ENCODE measurements at places on chromosomes 12 and 14.
A peak's percentile ranks its signal among the peaks of the same experiment; 100 is the strongest.

- peak; percentile 42 for DNase-seq
Measured at GRCh38 chr12:65823513-65824375, 539 bp upstream of the HMGA2 start.

DNA sequence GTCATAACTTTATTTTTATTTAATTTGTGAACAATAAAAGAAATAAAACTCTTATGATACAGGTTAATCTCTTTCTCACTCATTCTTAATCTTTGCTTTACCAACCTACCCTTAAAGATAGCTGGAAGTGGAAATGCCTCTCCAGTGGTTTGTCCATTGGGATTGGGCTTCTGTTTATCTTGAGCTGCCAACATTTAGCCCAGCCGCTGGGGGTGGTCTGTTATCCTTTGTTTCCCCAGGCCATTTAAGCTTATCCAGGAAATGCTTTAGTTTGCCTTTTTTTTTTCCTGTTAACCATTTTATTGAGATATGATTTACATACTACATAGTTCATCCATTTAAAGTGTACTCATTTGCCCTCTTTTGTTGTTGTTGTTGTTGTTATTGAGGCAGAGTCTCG lies 8.2 kb downstream of the TDG start:
- DNase-seq: no peak

- no peak for DNase-seq
Measured at GRCh38 chr14:78586681-78587080, 416.5 kb downstream of the NRXN3 start.

DNA sequence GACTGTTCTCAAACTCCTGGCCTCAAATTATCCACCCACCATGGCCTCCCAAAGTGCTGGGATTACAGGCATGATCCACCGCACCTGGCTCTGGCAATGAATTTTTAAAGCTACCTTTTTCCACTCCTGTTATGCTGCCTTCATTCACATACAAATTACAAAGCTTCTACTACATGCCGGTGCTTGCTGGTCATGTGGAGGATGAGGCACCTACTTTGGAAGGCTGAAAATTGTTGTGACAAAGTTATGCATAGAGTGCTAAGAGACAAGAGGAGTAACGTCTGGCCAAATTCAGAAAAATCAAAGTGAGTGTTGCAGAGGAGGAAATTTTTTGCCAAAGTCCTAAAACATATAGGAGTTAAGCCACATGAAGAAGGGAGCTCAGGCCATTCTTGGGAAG lies 191.7 kb upstream of the PPFIA2 start:
- DNase-seq: no peak

- DNase-seq: no peak
Measured at GRCh38 chr12:4775936-4776335, 55.7 kb downstream of the GALNT8 start.

DNA sequence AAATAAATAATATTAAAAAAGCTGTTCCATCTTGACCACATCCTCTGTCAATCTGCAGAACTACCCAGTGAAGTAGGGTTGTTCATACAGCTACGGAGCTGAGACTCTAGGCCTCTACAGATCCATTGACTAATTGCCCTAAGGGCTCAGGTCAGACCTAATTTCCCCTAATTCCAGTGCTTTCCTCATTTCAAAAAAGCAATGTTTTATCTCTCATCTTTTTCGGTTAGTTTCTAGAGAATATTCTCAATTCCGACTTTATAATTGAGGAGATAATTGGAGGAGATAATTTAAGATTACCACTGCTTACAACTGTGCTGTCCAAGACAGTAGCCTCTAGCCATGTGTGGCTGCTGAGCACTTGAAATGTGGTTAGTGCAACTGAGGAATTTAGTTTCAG lies 167.1 kb downstream of the KIF21A start:
- no peak for DNase-seq

- DNase-seq: no peak
Measured at GRCh38 chr14:97366400-97366799, 569.2 kb downstream of the VRK1 start.

- no peak for DNase-seq
Measured at GRCh38 chr12:53890081-53890480, 48.5 kb upstream of the HOXC13 start.

DNA sequence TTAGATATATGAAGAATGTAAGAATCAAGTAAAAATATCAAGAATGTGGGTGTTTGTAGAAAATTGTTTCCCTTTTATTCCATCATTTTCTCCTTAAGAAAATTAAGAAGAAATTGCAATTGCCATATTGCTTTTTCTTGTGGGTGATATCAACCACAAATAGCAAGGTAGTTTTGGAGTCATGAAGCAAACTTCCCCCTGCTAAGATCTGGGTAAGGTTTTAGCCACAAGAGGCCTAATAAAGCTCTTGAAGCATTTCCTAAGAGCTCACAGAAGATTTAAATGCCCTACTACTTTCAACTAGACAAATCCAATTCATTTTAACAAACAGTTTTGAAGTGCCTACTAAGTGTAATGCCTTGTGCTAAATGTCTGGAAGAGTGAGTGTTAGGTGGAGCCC lies 2.6 kb downstream of the GRIP1 start:
- no peak for DNase-seq

DNA sequence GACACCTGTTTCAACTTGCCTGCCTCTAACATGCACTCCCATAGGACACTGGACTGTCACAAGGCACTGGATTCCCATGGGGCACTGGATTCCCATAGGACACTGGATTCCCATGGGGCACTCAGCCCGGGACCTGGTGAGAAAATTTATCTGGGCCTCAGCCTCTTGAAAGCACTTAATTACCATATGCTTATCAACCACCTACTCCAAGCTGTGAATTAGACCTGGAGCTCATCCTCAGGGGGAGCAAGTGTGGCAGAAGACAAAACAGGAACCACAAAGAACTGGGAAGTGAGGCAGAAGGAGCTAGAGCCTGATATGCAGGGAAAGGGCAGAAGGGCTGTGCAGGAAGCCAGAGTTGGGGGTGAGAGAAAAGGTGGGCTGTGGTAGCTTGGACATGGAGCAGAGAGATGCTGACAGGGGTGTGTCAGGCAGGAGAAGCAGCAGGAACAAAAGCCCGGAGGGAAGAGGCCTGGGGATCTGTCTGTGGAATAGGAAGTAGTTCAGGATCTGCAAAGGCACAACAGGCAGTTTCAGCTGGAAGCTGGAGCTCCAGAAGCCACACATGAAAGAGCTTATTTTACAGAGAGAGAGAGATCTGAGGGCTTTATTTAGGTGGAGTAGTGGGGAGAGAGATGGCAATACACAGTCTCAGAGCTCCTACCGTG lies 3.1 kb downstream of the KRT82 start:
- no peak for DNase-seq

DNA sequence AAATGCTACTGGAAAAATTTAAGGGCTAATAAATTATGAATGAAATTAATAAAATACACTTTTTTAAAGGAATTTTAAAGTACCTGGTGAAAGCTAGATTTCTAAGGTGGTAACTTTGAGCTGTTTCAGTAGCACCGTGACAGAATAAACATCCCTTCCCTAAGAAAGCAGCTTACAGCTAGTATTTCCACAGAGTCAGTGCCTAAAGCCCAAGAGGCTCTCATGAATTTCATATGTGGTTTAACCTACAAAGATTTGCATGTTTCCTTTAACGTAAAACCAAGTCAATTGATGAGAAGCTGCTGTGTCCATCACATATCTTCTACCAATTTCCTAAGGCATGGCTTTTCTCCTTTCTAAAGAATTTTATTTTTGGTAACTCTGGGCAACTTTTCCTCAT lies 56.8 kb downstream of the IFNG start:
- no peak for DNase-seq

DNA sequence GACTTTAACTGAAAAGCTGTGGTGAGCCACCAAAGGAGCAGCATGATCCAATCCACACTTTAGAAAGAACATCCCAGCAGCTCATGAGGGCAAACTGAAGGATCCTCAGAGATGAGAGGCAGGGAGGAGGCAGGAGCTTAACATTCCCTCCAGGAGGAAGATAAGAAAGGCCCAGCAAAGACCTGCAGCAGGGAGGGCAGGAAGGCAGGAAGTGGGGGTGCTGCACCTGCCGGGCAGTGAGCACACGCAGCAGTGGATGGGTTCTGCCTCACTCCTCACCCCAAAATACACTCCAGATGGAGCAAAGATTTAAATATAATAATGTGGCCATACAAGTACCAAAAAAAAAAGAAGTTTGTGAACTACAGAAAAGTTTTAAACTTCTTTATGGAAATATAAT lies 48.4 kb downstream of the GCH1 start:
- DNase-seq: no peak

- DNase-seq: no peak
Measured at GRCh38 chr12:125259178-125259867, 194.1 kb downstream of the AACS start.

- DNase-seq: no peak
Measured at GRCh38 chr12:29253906-29254625, 105.0 kb downstream of the FAR2 start.

DNA sequence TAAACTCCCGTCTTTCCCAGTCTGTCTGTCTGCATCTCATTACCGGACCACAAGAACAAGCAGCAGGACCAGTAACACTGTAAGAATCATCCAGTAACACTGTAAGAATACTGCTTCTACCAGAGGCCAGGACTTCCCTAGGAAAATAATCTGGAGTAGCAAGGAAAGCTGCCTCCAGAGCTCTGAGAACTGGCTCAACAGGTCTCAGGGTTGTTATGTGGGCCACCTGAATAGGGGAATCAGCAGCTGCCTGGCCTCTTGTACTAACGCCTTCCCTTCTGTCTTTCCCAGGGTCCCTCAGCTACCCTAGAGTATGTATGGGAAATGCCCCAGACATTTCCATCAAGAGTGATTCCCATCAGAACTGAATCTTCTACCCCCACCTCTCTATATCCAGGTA lies 954 bp upstream of the SLC39A2 start:
- no peak for DNase-seq

- peak; percentile 79 for DNase-seq
Measured at GRCh38 chr12:57621497-57622292, 10.5 kb downstream of the ARHGEF25 start.

- no peak for DNase-seq
Measured at GRCh38 chr12:75236206-75236605, 26.6 kb upstream of the KCNC2 start.

- peak; percentile 76 for DNase-seq
Measured at GRCh38 chr12:111298582-111299436, 70.1 kb downstream of the PHETA1 start.

DNA sequence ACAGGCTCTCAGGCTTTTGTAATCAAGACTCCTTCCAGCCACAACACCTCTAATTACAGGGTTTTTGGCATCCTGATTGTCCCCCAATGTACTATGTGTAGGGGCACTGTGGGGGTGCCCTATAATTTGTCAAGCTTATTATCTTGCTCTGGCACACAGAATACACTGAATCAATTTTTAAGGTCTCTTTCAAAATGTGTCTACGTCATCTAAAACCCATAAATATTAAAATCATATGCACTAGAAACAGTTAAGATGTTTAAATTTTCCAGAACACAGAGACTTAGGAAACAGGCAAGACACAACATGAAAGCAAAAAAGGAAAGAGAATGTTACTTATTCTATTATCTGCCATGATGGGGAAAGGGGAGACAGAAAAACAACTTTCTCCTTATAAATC lies 665.7 kb downstream of the NRXN3 start:
- DNase-seq: no peak

DNA sequence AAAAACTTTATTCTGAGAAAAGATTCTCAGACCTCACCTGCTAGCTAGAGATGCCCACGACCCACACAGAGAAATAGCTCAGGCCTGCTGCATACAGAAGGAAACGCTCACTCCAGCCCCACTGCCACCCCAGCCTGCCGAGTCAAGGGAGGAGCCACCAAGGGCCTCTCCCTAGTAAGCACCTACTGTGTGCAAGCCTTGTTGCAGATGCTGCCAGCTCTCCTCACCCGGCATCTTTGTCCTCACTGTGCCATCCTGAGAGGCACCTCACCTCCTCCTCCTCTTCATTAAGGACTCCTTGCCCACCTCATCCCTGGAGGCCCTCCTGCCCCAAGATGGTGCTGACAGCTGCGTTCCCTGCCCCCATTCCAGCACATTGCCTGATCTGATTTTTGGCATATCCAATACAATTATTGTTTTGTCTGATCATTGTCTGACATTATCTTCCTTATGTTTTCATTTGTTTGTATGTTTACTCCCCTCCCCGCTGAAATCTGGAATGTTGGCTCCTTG lies 196.9 kb downstream of the SLC15A4 start:
- no peak for DNase-seq

DNA sequence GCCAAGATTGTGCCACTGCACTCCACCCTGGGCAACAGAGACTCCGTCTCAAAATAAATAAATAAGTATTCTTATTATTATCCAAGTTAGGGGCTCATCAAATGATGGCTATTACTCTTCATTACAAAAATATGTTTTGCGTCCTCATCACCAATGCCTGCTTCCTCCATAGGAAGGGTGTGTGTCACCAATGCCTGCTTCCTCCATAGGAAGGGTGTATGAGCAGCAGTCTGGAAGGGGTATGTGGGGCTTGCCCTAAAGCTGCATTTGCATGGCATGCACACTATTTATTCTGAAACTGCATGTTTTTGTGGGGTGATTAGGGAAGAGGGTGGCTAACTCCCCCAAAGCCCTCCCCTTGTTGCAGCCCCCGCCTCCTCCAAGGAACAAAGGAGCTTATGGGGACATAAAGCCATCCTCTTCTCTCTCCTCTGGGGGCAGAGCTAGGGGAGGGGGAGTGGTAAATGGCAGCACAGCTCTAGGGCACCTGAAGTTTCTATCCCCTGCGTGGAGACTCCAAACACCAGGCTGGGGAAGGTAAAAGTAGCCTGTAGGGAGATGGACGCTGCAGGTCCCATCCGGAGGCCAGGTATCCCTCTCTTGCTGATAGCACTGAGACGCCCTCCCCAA lies 1.3 kb downstream of the CAMKK2 start:
- DNase-seq: no peak

GRCh38 chr14:24566318-24566717 lies 9.7 kb downstream of the CTSG start:
- DNase-seq: no peak

DNA sequence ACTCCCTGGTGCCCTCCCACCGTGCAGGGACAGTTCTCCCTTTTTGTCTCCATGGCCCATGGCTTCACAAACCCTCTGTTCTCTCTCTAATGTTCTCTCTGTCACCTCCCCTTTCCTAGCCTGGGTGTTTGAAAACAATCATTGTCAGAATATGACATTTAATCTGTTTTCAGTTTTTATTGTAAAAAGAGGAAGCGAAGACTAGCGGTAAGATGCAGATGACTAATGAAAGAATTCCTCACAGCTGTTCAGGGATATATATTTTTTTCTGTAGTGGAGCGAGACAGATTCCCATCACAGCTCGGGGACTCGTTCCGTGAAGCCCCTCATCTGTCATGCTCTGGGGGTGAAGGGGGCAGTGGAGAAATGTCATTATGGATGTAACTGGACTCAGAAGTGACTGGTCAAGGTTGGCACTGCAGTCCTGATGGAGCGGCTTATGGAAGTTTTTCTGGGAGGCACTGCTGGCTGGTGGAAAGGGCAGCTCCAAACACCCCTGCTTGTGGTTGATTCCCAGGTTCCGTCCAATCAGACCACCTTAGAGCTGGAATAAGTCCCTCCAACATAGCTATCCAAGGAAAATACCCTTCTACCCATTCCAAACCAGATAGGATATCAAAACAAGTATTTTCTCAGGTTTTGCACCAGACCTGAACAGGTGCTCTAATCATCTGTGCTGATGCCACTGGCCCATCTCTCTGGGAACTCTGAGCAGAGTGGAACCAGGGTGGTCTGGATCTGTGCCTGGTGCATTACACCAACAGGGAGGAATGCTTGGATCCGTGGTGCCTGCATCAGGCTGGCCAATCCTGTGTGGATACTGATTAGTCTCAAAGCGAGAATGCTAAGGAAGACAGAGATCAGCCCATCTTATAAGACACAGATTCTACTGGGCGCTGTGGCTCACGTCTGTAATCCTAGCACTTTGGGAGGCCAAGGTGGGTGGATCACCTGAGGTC lies 84.7 kb downstream of the GPATCH2L start:
- DNase-seq: no peak

Measured in activated CD4-positive, alpha-beta T cell treated with anti-CD3 and anti-CD28 coated beads for 36 hours (primary cell).